ENCODE measurements at places on chromosomes 13 and 19.

GRCh38 chr13:73717632-73718031 lies 416.6 kb downstream of the KLF12 start:
- no peak for DNase-seq

DNA sequence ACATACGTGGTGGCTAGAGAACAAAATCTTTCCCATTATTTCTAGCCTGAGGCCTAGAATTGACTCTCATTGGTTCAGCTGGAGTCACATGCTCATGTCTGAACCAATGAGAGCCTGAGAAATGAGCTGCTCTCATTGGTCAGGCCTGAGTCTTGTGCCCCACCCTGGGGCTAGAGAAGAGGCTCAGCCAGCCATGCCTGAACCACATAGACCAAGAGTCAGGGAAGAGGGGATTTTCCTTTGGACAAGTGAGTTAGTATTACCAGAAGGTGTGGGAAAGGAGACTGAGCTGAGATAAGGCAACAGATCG lies 6.9 kb downstream of the FXYD5 start:
- DNase-seq, result no peak

- no peak for DNase-seq
Measured at GRCh38 chr19:50664204-50664603, 15.0 kb downstream of the C19orf81 start.

- DNase-seq, result no peak
Measured at GRCh38 chr19:45049073-45049736, 10.4 kb downstream of the CLASRP start.

DNA sequence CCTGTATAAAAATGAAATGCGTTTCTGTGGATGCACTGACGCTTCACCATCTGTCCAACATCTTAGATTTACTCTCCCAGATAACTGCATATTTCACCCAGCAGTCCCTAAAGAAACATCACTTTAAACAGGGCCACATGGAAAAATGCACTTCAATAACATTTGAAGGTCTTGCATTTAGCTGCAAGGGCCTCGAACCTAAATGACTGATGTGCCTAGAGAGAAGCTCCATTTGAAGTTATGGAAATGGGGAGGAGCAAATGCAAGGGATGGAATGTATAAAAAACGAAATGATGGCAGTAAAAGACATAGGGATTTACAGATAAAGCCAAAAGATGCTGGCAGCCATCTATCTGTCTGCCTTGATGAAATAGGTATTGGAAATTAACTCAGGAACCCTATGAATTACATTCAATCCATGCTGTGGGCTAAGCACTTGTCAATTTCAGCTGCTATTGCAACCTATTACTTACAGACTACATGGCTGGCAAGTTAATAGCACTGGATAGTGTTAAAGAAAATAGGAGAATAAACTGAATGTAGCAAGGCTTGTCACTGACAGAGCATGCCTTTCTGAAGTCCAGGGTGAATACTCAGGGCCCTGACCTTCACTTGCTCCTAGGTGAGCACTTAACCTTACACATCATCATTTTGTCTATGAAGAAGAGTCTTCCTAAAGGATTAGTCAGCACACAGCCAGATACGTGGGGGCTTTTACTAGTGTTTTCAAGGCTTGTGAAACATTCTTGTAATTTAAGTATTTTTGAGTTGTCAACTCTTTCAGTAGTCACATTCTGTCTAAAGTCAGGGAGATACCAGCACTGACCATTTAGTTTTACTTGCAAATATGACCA lies 963.4 kb downstream of the PCDH17 start:
- no peak for DNase-seq

GRCh38 chr13:50684366-50684765 lies 159.1 kb downstream of the DLEU7 start:
- no peak for DNase-seq
